Smooth muscle cell of the pulmonary artery (primary cell): ENCODE measurements at places on chromosomes 16 and 17. TPM values are rescaled to one million over a fixed set of nuclear protein-coding genes. Genes with fewer than 3 reads are reported as not detected.

The PDK2 gene
- 24.3 and 31.7 TPM in 2 replicates for total RNA-seq

The SPATA22 gene
- 0.13 and 0.26 TPM in 2 replicates for total RNA-seq

The SLC16A5 gene
- total RNA-seq = 3.3 and 6.9 TPM in 2 replicates

The SRL gene
- 0.13 TPM in 1 of 2 replicates, not detected in the other for total RNA-seq
